ENCODE measurements at places on chromosomes 16 and 17.

DNA sequence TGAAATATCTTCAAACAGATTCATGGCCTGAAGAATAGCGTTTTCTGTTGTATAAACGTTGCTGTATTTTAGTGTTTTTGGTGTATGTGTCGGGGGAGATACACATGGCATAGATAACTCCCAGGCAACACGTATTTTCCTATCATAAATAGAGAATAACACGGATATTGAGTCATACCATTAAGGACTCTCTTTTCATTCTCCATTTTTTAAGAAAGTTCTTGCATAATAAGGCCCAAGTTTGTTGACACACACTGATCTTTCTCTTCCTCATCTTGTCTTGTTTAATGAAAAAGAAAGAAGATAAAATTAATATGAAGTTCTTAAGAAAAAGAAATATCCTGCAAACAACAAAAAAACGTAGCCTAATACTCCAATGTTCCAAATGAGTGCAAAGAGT is 13.4 kb downstream of the ABCA8 start:
- H3K4me3 ChIP-seq = no peak overlapping the region
- no peaks in the 10 kb centered on the region for H3K27me3 ChIP-seq
- H3K4me1 ChIP-seq = no peaks in the 10 kb centered on the region
- H3K36me3 ChIP-seq = no peaks in the 10 kb centered on the region
- H3K27ac ChIP-seq = no peak overlapping the region

- H3K4me3 ChIP-seq = no peak overlapping the region
- DNase-seq = no peak
- no peaks in the 10 kb centered on the region for H3K36me3 ChIP-seq
- no peaks in the 10 kb centered on the region for H3K27me3 ChIP-seq
- H3K27ac ChIP-seq = no peak overlapping the region
- H3K4me1 ChIP-seq = peaks cover 11% of the 10 kb centered on the region
These were observed 57.9 kb downstream of the AKAP1 start for GRCh38 chr17:57142925-57143324.

DNA sequence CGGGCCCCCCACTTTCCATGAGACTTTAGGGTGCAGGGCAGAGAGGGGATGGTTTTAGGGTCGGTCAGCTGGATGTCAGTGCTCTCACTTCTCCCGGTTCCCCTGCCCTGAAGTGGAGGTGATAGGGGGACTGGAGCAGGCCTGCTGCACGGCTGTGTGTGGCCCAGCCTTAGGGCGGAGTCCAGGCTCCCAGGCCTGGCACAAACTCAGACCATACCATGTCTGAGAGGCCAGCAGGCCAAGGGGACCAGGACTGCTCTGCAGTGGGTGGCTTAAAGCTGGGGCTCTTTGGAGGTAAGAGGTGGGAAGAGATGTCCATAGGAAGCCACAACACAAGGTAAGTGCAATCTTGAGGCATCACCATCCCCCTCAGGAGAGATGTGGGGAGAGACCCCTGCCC is 8.3 kb downstream of the TFAP4 start:
- no peaks in the 10 kb centered on the region for H3K4me1 ChIP-seq
- DNase-seq = no peak
- H3K36me3 ChIP-seq = no peaks in the 10 kb centered on the region
- peak overlapping the region; percentile 7 for H3K27ac ChIP-seq
- no peak overlapping the region for H3K4me3 ChIP-seq

GRCh38 chr16:4561596-4561995 is 5.5 kb downstream of the C16orf96 start:
- no peaks in the 10 kb centered on the region for H3K4me1 ChIP-seq
- H3K4me3 ChIP-seq = no peak overlapping the region
- no peak for DNase-seq
- no peaks in the 10 kb centered on the region for H3K36me3 ChIP-seq
- H3K27me3 ChIP-seq = no peaks in the 10 kb centered on the region

DNA sequence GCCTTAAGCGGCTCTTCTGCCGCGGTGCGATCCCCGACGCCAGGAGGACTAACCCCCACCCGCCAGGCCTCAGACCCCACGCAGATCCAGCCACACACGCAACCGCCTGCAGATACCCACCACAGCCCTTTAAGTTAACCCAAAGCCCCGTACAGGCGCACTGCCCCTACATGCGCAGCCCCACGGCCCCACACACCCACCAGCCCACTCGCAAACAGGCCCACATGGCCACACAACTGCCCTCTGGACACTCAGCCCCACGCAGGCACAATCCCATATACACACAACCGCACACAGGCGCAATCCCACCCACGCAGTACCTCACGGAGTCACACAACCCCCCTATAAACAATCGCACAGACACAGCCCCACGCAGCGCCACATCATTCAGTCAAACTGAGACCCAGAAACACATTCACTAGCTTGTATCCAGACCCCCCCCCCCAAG is 41.7 kb downstream of the RAI1 start:
- peak overlapping the region; percentile 64 for H3K4me3 ChIP-seq
- peaks cover 12% of the 10 kb centered on the region for H3K27me3 ChIP-seq
- H3K4me1 ChIP-seq = peaks cover 100% of the 10 kb centered on the region
- peak overlapping the region; percentile 26 for H3K27ac ChIP-seq
- DNase-seq = no peak

GRCh38 chr16:4213737-4214136 is 28.1 kb downstream of the SRL start:
- peaks cover 16% of the 10 kb centered on the region for H3K4me1 ChIP-seq
- no peak overlapping the region for H3K4me3 ChIP-seq
- no peaks in the 10 kb centered on the region for H3K27me3 ChIP-seq
- no peaks in the 10 kb centered on the region for H3K36me3 ChIP-seq
- DNase-seq = no peak

GRCh38 chr17:9432134-9432885 is 143.3 kb downstream of the STX8 start:
- H3K36me3 ChIP-seq = no peaks in the 10 kb centered on the region
- DNase-seq = no peak
- peaks cover 10% of the 10 kb centered on the region for H3K4me1 ChIP-seq
- H3K4me3 ChIP-seq = no peak overlapping the region
- H3K27me3 ChIP-seq = no peaks in the 10 kb centered on the region

DNA sequence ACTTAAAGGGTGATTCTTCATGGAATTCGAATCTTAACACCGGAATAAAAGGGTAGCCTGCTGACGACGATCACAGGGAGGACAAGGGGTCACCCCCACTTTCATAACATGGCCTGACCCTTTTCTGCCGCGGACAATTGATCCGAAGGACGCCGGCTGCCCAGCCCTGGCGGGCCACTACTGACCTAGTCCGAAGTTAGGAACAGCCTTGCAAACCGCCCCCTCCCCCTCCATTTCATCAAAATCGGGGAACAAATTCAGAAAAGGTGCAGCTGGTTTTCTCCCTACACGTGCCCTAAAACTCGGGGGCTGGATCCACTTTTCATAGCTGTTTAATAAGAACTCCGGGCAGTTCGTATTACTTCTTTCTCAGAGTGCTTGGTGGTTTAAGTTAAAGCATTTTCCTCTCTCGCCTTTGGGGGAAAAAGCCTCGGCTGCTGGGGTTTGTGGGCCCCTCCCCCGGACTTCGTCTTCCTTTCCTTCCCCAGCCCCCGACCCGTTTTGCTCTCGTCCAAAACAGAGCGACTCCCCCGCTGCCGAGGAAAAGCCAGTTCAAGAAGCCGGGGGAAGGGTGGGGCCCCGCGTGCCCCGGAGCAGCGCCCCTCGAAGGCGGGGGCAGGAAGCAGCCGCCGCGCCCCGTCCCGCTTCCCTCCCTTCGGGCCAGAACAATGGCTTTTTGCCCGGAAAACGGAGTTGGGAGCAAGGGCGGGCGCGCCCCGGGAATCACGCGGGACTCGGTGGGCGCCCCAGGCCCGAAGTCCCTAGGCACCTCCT is 641 bp upstream of the CBX2 start:
- peaks cover 95% of the 10 kb centered on the region for H3K27me3 ChIP-seq
- peak overlapping the region; percentile 57 for H3K4me3 ChIP-seq
- no peaks in the 10 kb centered on the region for H3K36me3 ChIP-seq
- H3K4me1 ChIP-seq = peaks cover 17% of the 10 kb centered on the region

- peak overlapping the region; percentile 43 for H3K27ac ChIP-seq
- no peak for DNase-seq
- H3K4me3 ChIP-seq = peak overlapping the region; percentile 47
These were observed 1.8 kb downstream of the RNF43 start for GRCh38 chr17:58415371-58416055.

GRCh38 chr17:53176629-53177028 is 646.1 kb upstream of the KIF2B start:
- H3K4me3 ChIP-seq = no peak overlapping the region
- H3K27ac ChIP-seq = no peak overlapping the region
- no peaks in the 10 kb centered on the region for H3K4me1 ChIP-seq
- H3K27me3 ChIP-seq = no peaks in the 10 kb centered on the region

DNA sequence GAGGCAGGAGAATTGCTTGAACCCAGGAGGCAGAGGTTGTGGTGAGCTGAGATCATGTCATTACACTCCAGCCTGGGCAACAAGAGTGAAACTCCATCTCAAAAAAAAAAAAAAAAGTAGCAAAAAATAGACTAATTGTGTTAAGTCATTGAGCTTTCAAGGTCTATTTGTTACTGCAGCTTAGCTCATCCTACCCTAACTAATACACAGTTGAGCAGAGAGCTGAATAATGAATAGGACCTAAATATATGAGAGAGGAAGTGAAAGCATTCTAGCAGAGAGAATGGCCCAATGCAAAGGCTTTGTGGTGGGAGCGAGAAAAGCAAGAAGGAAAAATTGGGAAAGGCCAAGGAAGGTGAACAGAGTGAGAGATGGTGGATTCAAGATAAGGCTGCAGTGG is 128.3 kb downstream of the AXIN2 start:
- H3K36me3 ChIP-seq = no peaks in the 10 kb centered on the region
- H3K27ac ChIP-seq = no peak overlapping the region
- no peaks in the 10 kb centered on the region for H3K27me3 ChIP-seq
- DNase-seq = no peak
- H3K4me3 ChIP-seq = no peak overlapping the region

GRCh38 chr16:11780991-11781680 is 15.9 kb downstream of the ZC3H7A start:
- peaks cover 31% of the 10 kb centered on the region for H3K4me1 ChIP-seq
- H3K36me3 ChIP-seq = no peaks in the 10 kb centered on the region
- no peak for DNase-seq

GRCh38 chr17:9101356-9101755 is 80.0 kb downstream of the NTN1 start:
- DNase-seq = no peak
- no peaks in the 10 kb centered on the region for H3K27me3 ChIP-seq
- H3K36me3 ChIP-seq = no peaks in the 10 kb centered on the region
- H3K27ac ChIP-seq = peak overlapping the region; percentile 34
- H3K4me3 ChIP-seq = no peak overlapping the region

- H3K27me3 ChIP-seq = no peaks in the 10 kb centered on the region
- DNase-seq = no peak
- no peak overlapping the region for H3K4me3 ChIP-seq
- peaks cover 22% of the 10 kb centered on the region for H3K4me1 ChIP-seq
- H3K27ac ChIP-seq = no peak overlapping the region
These were observed 30.8 kb upstream of the ADCY7 start for GRCh38 chr16:50235581-50235980.

- no peak overlapping the region for H3K4me3 ChIP-seq
- peak overlapping the region; percentile 16 for H3K27ac ChIP-seq
- no peaks in the 10 kb centered on the region for H3K27me3 ChIP-seq
- DNase-seq = no peak
- H3K36me3 ChIP-seq = peaks cover 26% of the 10 kb centered on the region
- H3K4me1 ChIP-seq = peaks cover 48% of the 10 kb centered on the region
These were observed 43.7 kb downstream of the USP22 start for GRCh38 chr17:20999044-20999573.

GRCh38 chr17:40560592-40561293 is 4.5 kb downstream of the CCR7 start:
- H3K27ac ChIP-seq = peak overlapping the region; percentile 65
- no peak for DNase-seq
- peaks cover 38% of the 10 kb centered on the region for H3K4me1 ChIP-seq
- H3K4me3 ChIP-seq = peak overlapping the region; percentile 27
- peaks cover 3% of the 10 kb centered on the region for H3K27me3 ChIP-seq

DNA sequence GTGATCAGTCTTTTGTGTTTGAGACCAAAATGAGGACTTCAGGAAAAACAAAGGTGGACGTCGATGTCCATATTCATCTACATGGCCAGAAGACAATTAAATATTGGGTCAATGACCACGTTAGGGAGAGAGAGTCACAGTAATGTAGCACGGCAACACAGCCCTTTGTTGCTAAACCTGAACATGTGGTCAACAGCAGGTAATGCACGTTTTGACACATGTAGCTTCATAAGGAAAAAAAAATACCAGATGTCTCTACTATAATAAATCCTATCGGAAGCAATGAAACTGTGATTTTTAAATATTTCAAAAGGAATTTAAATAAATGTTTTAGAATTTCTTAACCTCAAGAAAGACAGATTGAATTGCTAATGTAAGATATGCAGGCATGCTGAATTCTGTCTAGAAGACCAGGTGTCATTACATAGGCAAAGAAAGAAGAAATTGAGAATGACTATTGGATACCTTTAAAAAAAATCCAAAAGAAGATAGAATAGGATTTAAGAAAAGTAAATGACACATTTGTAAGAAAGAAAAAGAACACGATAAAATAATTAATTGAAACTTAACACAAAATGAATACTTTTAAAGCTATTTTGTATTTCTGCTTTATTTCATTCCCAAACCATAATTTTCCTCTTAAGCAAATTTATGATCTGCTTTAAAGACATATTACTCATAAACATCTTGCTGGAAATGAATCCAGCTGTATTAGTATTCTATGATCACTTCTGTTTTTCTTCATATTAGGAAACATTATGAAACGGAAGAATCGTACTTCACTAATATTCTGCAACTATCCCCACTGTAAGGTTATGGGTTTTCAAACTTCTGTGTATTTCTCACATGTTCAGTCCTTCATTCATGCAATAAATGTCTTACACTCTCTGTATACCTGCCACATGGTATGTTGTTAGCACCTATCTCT is 30.1 kb downstream of the ABCA8 start:
- H3K4me1 ChIP-seq = no peaks in the 10 kb centered on the region
- DNase-seq = no peak
- no peaks in the 10 kb centered on the region for H3K36me3 ChIP-seq
- H3K27ac ChIP-seq = no peak overlapping the region

GRCh38 chr17:64653325-64653984 is 8.7 kb downstream of the SMURF2 start:
- H3K4me3 ChIP-seq = no peak overlapping the region
- no peak overlapping the region for H3K27ac ChIP-seq
- H3K36me3 ChIP-seq = no peaks in the 10 kb centered on the region

- no peak for DNase-seq
- H3K27me3 ChIP-seq = no peaks in the 10 kb centered on the region
- H3K4me1 ChIP-seq = peaks cover 10% of the 10 kb centered on the region
- H3K4me3 ChIP-seq = peak overlapping the region; percentile 31
- H3K27ac ChIP-seq = peak overlapping the region; percentile 77
- H3K36me3 ChIP-seq = peaks cover 9% of the 10 kb centered on the region
These were observed 128.0 kb upstream of the PLCG2 start for GRCh38 chr16:81650982-81651562.

- H3K4me3 ChIP-seq = no peak overlapping the region
- no peaks in the 10 kb centered on the region for H3K4me1 ChIP-seq
- H3K27me3 ChIP-seq = no peaks in the 10 kb centered on the region
- no peaks in the 10 kb centered on the region for H3K36me3 ChIP-seq
These were observed 30.6 kb downstream of the CDRT15 start for GRCh38 chr17:14205992-14206461.

DNA sequence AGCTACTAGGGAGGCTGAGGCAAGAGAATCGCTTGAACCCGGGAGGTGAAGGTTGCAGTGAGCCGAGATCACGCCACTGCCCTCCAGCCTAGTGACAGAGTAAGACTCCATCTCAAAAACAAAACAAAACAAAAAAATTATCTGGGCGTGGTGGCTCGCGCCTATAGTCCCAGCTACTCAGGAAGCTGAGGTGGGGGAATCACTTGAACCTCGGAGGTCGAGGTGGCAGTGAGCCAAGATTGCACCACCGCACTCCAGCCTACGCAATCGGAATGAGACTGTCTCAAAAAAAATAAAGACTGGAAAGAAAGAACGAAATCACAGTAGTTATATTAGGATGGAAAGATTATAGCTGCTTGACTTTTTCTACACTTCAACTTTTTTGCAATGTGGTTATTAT is 18.9 kb downstream of the COG1 start:
- no peak overlapping the region for H3K4me3 ChIP-seq
- no peaks in the 10 kb centered on the region for H3K27me3 ChIP-seq
- H3K36me3 ChIP-seq = no peaks in the 10 kb centered on the region

Measured in esophagus squamous epithelium (tissue), 5 donors.